CD4-positive, alpha-beta T cell treated with Interleukin-10 for 1 hour (primary cell): ENCODE measurements at places on chromosomes 2 and 18.

GRCh38 chr2:43051338-43051737, 175.1 kb downstream of the ZFP36L2 start:
- peak; percentile 9 for DNase-seq

DNA sequence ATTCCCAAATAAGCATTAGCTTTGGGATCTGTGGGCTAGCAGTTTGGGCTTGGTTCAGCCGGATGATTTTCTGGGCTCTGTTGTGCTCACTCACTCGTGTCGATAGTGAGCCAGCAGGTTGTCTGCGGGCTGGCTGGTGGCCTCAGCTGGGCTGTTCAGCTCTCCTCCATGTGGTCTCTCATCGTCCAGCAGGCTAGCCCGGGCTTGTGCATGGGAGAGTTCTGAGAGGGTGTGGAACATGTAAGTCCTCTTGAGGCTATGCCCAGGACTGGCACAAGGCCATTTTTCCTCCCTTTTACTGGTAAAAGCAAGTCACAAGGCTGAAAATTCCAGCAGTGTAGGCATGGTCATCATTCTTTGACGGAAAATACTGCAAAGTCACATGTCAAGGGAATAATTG, 38.5 kb downstream of the NTSR2 start:
- no peak for DNase-seq

DNA sequence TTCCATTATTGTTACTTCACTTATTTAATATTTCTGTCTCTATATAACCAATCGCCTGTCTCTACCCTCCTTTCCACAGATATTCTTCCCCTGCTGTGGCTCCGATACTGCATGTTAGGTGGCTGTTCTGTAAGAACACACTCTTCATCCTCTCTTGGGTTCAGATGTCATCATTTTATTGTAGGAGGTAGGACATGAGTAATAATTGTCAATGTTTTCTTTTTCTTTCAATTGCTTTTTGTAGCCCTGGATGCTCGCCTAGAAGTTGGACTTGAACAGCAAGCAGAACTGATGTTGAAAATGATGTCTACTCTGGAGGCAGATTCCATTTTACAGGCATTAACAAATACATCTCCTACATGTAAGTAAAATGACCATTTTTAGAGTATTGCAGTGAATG, 128.6 kb downstream of the BIRC6 start:
- DNase-seq = no peak

DNA sequence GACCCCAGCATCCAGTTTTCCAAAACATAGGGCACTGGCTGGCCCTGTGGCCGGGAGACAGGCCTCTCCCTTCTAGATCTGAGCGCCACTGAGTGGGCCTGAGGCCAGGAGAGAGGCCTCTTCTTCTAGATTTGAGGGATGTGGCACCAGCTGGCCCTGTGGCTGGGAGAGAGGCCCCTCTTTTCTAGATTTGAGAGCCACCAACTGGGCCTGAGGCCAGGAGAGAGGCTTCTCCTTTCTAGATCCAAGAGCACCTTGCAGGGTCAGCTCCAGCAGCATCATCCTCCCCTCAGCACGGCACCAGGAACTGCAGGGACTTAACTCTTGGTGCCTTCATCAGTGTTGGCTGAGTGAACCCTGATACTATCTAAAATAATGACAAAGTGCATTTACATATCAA, 114.3 kb upstream of the ALKAL2 start:
- no peak for DNase-seq

- peak; percentile 43 for DNase-seq
Observed at GRCh38 chr2:84894758-84895520, 10.5 kb upstream of the TMSB10 start.

DNA sequence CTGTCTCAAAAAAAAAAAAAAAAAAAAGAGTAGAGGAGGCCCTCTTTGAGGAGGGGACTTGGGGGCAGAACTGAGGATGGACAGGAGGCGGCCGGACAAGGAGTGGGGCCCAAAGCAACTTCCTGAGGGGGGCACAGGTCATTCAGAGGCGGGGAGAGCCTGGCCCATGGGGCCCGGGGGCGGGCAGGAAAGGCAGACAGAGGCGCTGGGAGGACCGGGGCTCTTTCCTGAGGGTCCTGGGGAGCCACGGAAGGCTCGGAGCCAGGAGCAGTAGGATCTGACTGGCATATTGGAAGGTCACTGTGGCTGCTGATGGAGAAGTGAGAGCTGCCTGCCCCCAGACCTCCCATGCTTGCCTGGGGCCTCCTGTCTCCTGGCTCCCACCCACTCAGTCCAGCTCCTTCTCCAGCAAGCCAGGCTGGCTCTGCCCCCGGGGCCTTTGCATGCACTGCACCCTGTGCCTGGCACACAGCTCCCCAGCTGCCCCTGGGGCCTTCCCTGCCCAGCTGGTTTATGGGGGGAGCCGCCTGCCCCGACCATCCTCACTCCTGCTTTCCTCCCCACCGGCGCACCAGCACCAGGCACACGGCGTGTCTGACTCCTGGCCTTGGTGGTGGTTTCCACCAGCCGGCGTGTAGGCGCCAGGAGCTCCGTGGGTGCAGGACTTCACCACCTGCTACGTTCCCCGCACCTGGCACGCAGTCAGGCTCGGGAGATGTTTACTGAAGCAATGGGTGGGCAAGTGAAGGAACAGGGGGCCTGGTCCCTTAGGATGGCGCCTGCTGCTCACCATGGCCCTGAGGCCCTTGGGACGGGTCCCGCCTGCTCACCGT, 5.6 kb downstream of the ESPNL start:
- DNase-seq = no peak

DNA sequence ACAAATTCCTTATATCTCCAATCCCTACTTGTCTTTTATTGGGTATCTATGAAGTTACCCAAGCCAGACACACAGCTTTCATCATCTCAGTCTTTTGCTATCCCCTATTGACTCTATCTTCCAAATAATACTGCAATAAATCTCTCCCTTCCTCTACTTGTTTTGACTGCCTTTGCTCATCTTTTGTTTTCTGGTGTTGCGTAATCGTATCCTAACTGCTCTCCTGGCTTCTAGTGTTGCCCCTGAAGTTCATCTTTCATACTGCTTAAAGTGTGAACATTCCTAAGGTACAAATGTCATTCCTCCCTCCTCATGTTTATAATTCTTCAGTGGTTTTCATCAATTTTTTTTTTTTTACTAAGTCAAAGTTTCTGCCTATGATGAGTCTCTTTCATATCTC, 491.3 kb upstream of the DCC start:
- DNase-seq = no peak

DNA sequence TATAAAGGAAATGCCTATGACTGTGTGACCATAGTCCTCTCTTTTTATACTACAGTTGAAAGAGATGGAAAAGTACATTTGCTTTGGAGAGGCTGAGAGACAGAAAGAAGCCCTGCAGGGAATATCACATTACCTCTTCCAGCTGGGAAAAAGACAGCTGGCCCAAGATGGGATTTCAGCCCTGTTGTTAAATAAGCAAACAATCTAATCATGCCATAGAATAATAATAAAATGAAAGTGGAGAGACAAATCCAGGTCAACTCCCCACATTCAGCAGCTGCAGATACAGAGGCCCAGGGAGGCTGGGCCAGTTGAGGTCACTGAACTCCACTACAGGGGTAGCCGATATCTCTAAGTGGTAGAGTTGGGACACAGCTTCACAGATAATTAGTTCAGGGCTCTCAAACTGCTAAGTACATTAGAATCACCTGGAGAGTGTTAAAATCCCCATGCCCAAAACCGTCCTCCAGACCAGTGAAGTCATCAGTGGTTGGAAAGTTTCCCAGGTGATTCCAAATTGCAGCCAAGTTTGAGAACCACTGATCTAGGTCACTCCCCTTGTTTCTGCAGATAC, 81.9 kb downstream of the MOGAT1 start:
- DNase-seq = no peak

GRCh38 chr2:186927867-186928191, 78.9 kb upstream of the ZSWIM2 start:
- no peak for DNase-seq

DNA sequence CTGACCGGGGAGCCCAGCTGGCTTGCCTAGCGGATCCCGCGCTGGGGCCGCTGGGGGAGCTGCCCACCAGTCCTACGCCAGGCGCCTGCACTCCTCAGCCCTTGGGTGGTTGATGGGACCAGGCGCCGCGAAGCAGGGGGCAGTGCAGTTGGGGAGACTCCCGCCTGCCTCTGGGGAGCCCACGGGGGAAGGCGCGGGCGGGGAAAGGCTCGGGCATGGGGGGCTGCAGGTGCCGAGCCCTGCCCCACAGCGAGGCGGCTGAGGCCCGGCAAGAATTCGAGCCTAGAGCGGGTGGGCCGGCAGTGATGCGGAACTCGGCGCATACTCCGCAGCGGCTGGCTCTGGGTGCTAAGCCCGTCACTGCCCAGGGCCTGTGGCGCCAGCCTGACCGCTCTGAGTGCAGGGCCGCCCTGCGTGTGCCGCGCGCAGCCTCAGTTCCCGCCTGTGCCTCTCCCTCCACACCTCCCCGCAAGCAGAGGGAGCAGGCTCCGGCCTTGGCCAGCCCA, 249.1 kb upstream of the TEKT4 start:
- DNase-seq = no peak

DNA sequence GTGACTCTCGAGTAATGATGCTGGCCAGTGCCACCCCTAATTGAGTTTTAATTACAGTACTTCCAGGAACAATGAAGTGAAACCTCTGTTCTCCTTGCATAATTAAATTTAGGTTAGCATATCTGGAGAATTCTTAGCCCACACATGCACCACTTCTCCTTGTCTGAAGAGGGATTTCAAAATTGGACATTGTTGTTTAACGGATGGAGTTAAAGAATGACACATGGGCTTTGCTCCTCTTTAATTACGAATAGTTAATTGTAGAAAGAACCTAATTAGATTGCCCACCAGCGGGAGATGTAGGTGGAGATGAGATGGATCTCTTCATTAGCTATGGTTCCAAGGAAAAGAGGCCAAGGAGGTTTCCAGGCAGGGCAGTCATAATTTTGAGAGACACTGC, 33.1 kb upstream of the EN1 start:
- no peak for DNase-seq

DNA sequence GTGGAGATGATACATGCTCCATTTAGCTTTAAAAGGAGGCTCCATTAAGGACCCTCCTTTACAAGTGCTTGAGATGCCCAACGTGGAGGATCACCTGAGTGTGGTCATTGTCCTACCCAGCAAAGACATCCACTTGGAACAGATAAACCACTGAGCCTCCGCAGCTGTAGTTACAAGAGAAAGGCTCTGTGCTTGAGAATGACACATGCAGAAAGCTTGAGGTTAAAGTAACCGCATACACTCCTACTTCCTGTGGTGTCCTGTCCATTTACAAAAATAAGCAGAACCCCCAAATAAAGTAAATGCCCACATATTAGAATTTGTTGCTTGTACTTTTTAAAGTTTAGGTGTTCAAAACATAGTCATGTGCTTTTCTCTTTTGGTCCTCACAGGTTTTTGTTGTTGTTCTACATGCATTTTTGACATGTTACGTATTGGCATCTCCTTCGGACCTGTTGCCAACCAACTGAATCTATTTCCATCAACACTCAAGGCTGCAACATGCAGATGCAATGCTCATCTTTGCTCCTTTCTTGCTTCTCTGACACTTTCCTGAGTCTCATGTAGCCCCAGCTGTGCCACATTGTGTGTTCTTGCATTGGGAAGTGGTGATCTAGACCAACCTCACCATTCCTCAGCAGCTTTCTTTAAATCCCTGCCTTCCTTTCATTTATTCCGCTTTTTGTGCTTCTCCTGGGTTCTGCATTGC, 56.0 kb downstream of the SERPINB7 start:
- peak; percentile 4 for DNase-seq

DNA sequence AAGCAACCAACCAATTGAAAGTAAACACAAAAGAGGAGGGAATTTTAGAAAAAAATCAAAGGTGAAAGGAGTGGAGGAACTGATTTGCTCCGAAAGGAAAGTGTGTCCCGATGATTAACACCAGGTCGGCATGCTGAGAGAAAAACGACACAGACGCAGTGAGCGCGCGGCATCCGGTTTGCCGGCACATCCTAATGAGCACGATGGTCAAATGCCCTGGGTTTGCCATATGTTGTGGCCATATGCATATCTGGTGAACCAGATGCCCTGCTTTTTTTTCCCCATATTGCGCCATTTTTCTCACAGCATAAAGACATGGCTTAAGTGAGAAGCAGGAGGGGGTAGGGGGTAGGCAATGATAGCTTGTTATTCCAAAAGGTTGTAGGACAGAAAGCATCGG, 626.7 kb downstream of the BCL11A start:
- no peak for DNase-seq

GRCh38 chr2:25123682-25124081, 44.7 kb downstream of the POMC start:
- DNase-seq = no peak

DNA sequence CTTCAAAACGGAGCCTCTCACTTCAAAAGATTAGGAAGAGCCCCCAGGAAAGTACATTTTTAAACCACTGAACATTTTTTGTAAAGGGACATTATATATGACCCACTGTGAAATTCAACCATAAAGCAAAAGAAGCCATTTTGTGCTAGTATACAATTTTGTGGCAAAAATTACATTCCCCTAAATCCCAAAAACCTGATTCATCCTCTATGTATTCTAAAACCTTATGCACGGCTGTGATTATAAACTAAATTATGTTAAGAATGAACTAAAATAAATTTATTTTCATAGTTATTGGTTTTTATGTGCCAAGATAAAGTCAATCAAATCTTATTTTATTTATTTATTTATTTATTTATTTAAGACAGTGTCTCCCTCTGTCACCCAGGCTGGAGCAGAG, 48.5 kb downstream of the RTN4 start:
- DNase-seq = no peak

GRCh38 chr2:127843677-127844076, 14.3 kb downstream of the POLR2D start:
- no peak for DNase-seq

- no peak for DNase-seq
Observed at GRCh38 chr2:124476291-124476690, 451.2 kb downstream of the CNTNAP5 start.

DNA sequence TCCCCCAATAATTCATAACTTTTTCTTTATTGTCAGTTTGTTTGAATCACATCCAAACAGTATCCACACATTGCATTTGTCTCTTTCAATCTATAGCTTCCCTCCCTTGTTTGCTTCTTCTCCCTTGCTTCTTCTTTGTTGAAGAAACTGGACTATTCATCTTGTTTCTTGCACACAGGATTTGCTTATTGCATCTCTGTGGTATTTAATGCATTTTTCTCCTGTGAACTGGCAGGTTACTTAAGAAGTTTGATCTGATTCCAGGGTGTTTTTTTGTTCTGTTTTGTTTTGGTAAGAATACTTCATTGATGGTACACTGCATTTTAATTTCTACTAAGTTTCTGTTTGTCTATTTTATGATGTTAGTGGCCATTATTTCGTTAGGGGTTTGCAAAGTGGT, 166.8 kb downstream of the CAMKMT start:
- DNase-seq = no peak

GRCh38 chr18:74116633-74117554, 30.7 kb downstream of the FBXO15 start:
- peak; percentile 9 for DNase-seq

DNA sequence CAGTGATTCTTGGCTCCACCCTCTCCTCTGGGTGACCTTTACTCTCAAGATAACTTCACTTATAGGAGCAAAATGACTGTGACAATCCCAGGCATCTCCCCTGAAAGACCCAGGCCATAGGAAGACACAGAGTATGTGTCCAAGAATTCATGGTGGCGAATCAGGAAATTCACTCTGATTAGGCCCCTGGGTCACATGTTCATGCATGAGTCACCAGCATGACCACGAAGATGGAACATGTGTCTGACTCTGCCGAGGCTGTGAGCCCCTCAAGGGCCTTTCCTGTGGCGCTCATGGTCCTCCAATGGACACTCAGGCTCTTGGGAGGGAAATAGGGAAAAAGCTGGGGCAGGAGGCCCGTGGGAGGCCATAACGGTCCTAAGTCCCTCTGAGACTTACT, 74.0 kb upstream of the TEX51 start:
- no peak for DNase-seq
